Sigmoid colon (tissue), 7 donors: ENCODE measurements at places on chromosomes 6 and 20. TPM values are rescaled to one million over a fixed set of nuclear protein-coding genes. Genes with fewer than 3 reads are reported as not detected.
A peak's percentile ranks its signal among the peaks of the same experiment; 100 is the strongest.

GRCh38 chr6:37407948-37408347, 25.1 kb upstream of the CMTR1 start:
- DNase-seq, result no peak

DNA sequence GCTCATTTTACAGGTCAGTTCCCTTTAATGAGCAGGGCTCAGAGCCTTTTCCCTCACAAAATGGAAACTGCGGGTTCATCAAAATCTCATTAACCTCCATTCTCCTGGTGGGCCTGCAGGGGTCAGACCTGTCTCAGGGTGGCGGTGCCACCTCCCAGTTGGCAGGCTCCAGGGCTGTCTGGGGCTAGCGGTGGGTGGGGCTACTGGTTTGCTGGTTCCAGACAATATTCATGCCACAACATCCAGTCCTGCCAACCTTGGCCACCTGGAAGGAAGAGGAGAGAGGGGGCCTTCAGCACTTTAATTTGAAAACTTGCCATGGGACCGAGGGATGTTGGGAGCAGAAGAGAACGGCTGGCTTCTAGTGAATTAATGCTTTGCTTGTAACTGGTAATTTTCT, 41.9 kb upstream of the CTNNBL1 start:
- DNase-seq, result no peak

DNA sequence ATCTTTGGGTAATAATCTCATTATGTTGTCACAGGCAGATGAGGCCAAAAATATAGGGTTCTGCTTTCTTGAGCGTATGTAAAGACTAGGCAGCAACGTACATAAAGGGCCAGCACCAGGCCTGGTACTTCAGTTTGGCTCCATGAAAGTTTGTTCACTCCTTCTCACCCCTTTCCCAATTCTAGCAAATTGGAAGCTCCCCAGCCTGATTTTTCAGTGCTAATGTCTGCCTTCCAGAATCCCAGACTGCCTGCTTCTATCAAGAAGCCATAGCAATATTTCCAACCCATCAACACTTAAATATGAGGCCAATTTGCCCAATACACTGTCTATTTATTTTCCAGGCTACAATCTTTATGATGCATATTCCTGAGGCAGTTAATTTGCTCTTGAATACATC, 93.4 kb upstream of the PTPRT start:
- no peak for DNase-seq

- DNase-seq, result no peak
These were observed 128.2 kb downstream of the CRYBG1 start for GRCh38 chr6:106488494-106489370.

DNA sequence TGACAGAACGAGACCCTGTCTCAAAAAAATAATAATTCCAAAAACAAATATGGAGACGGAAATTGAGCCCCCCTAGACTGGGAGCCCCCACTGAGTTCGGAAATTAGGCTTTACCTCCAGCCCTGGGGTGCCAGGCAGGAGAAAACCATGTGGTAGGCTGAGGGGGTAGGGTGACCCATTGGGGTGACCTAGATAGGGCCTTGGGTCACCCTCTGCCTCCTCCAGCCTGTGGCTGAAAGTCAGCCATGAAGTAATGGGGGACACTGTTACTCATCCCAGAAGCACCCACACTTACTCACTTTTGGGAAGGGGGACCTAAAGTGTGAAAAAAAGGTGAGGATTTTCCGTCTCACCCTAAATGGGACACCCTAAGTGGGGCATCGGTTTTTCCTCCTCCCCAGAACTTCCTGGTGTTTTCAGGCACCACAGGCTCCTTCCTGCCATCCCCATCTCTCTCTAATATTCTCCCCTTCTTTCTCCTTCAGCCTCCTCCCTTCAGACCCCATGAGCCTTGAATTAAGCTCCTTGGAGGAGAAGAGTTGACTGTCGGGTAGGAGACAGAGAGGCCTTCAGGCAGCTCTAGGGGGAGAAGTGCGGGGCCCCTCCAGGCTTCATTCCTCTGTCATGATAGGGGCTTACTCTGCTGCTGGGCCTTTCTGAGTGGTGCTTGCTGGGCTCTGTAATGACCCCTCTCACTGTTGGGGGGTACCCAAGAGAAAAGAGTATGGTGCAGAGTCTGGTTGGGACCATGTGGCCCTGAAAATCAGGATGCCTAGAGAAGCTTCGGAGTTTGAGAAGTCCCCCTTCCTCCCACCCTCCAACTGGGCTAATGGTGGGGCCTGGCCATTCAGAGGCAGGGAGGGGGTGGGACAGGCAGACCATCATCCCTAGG, 2.4 kb downstream of the LTB start:
- no peak for DNase-seq

- no peak for DNase-seq
These were observed 102.6 kb downstream of the LAMP5 start for GRCh38 chr20:9616833-9617461.

GRCh38 chr6:126541806-126542491, 202.0 kb downstream of the CENPW start:
- DNase-seq, result no peak

DNA sequence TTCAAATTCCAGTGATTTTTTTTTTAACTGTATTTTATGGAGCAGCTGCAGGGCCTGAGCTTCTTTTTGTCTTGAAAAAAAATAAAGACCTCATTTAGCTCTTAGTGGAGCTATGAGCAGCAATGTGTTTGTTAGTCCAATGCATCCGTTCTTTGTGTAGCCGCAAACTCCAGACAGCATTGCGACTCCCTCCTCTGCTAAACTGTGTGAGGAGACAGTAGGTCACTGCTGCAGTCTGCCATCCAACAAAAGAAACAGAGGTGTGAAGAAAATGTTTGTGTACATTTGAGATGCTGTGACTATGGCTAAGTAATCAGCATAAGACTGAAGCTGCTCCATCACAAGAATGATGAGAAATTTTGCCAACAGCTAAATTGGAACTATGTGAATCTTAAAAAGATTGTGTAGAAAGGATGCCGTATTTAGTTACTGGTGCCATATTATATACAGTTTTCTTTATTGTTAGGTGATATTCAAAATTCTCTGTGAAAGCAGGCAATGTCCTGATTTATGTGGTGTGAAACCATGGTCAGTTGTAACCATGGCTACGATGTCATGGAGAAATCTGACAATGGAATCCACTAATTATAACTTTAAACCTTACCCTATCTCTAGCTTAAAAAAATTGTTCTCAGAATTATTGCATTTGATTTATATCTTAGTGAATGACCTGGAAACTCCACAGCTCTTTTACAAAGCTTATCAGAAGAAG, 428.8 kb upstream of the EPHA7 start:
- no peak for DNase-seq

GRCh38 chr6:2733324-2733723, 17.4 kb downstream of the MYLK4 start:
- peak; percentile 81 for DNase-seq

GRCh38 chr6:1498491-1499113, 109.2 kb downstream of the FOXF2 start:
- DNase-seq, result no peak

- no peak for DNase-seq
These were observed 175.0 kb downstream of the GMPR start for GRCh38 chr6:16413399-16413798.

DNA sequence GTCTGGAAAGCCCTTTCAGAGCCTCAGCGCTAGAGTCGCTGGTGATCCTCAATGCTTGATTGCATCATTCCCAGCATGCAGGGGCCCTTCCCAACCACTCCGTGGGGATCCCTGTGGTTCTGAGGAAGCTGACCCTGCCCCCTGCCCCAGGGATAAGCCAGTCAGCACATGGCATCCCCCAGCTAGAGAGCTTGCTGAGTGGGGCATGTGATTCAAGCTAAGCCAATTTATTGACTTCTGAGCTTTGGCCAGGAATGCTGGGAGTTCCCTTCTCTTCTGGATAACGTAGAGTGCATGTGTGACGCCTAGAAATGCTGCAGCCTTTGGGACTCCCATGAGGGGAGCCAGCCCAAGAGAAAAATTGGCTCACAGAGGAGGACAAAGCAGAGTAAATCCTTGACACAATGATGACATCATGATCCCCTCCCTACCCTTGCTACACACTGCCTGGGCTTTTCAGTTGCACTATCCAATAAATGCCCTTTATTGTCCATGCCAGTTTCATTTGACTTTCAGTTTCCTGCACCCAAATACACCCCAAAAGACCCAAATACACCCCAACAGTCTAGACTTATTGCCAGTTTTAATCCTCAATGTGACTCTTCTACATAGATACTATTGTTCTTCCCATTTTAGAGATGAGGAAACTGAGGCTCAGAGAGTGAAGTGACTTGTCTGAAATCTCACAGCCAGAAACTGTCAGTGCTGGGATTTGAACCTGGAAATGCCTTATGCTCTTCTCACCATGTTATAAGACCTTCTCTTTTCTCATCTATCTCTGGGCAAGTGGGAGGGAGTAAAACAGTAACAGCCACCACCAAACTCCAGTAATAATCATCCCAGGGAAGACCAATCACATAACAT, 34.3 kb downstream of the KCNB1 start:
- peak; percentile 84 for DNase-seq

DNA sequence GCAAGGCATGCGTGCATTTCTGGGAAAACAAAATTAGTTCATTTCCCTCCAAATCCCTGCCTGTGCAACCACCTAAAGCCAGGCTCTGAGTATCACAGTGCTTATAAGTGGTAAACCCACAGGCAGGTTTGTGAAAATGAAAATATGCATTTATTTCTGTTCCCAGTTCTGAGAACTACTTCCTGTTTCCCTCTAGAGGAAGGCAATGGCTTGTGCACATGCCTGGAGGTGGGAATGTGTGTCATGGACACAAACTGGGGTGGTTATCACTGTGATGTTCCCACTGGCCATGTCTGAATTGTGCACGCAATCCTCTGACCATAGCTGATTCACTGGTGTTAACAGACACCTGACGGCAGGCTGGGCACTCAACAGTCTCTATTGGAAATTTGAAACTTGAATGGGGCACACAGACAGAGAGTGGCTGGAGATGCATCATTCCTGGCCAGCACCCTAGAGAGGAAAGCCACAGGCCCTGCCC, 26.3 kb downstream of the FAM110A start:
- DNase-seq, result no peak

DNA sequence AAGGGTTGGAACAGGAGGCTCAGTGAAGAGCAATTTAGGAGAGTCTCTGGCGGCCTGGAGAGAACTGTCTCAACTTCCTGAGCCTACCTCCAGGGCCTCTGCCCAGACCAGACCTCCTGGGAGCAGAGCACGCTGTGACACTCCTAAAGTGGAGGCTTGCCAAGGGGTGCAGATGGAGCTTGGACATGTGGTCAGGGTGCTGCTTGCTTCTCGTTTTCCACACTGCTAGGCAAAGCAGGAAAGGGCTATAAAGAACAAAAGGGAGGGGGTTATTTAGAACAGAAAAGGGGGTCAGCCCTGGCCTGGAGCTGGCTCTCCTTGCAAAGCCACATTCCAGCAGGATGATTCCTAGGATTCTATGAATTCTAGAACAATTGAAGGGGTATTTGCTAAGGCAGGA, 145.7 kb upstream of the GGTLC1 start:
- DNase-seq, result peak; percentile 43

- DNase-seq, result no peak
These were observed 16.9 kb upstream of the FANCE start for GRCh38 chr6:35435074-35435837.

GRCh38 chr6:95120984-95121383, 456.4 kb upstream of the MANEA start:
- no peak for DNase-seq

DNA sequence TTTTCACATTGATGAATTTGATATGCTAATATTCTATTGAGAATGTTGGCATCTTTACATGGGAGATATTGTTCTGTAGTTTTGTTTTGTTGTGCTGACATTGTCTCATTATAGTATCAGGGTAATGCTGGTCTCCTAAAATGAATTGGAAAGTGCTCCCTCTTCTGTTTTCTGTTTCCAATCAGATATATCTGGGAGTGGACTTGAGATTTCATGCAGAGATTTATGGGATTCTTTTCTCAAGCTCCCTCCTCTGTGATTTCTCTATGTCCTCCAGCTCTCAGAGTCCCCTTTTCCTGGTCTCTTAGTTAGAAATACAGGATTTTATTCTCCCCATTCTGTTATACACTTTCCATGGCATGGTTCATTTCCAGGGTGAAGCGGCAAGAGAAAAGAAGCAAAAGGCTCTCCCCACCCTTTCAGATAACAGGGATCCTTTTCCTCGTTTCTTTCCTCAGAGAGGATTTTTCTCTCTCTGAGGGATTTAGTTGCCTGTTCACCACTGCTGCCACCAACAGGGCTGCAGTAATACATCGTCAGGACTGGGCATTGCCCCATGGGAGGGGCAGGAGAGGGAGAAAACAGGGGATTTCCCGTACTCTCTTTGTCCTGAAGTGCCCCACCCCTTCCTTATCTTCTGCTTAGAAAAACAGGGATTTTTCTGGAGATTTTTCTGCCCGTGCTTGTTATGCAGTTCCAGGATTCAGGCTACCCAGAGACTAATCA, 59.3 kb upstream of the STMND1 start:
- no peak for DNase-seq

DNA sequence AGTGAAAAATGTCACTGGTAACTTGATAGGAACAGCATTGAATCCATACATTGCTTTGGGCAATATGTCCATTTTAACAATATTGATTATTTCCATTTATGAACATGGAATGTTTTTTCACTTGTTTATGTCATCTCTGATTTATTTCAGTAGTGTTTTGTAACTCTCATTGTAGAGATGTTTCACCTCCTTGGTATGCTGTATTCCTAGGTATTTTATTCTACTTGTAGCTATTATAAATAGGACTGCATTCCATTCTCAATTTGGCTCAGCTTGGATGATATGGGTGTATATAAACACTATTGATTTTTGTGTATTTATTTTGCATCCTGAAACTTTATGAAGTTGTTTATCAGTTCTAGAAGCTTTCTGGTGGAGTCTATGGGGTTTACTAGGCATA, 730.3 kb downstream of the DOK5 start:
- DNase-seq, result no peak

GRCh38 chr6:139990856-139991465, 616.5 kb upstream of the CITED2 start:
- DNase-seq, result no peak

Gene ARID1B
- total RNA-seq, result 81.2 TPM

Gene RCAN2
- total RNA-seq, result 9.1 TPM

Gene OR2B3
- total RNA-seq, result not detected

Gene AAR2
- total RNA-seq, result 26.5 TPM

Gene PRELID3B
- 43.2 TPM for total RNA-seq

Gene RAB44
- not detected for total RNA-seq

Gene LPIN3
- total RNA-seq, result 6.8 TPM
